ENCODE measurements at places on chromosomes 3 and 15.

DNA sequence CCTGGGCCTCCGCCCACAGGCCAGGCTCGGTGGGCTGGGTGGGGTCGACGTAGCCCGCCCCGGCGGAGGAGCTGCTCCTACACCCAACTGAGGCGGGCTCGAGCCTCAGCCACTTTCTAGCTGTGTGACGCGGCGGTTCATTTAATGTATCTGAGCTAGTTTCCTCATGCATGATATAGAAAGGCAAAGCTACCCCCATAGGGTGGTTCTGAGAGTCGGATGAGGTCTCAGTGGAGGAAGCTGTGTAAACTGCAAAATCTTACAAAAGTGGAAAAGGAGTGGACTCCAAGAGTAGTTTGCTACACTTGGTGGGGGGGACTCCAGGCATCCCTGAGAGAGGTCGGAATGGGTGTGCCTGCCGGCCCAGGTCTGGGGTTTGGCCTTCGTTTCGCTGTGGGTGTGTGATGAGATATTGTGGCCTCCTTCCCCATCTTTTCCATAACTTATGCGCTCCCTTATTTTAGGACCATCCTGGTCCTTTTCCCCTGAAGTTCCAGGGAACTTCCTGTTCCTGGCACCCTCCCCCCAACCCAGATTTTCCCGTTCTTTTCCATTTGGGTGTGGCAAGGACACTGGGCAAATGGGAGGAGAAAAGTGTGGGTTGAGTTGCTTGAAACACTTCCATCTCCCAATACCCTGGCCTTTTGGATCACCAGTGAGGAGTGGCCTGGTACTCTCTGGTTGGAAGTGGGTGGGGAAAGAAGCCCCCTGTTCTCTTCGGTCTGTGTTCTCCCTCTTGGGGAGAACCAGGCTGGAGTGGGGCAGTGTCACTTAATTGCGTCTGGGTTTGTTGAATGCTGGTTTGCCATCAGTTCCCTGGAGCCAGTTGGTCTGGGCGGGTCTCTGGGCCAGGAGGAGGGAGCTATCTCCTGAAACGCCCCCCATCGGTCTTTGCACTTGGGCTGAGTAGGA is 1.1 kb downstream of the PDIA5 start:
- peak; percentile 82 for DNase-seq

DNA sequence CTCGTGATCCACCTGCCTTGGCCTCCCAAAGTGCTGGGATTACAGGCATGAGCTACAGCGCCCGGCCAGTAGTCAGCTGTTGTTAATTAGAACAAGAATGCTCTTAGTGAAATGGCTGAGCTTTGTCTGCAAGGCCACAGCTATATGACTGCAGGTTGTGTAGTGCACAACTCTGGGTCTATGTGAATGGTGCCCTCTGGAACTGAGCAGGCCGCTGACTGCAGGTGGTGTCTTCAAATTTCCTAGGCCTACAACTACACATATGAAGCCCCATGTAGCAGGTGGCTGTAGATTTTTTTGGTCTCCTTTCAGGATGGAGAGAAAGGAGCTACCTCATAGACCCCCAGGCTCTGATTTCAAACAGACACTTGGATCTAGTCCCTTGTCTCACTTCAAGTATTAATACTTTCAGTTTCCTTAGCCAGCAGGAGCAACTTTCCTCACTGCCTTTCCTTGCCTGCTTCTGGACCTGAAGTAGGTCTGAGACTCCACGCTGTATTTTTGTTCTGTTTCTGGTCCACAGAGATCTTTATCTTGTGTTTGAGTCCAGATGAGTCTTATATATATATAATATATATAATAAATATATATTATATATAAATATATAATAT is 86.9 kb downstream of the C3orf80 start:
- no peak for DNase-seq

DNA sequence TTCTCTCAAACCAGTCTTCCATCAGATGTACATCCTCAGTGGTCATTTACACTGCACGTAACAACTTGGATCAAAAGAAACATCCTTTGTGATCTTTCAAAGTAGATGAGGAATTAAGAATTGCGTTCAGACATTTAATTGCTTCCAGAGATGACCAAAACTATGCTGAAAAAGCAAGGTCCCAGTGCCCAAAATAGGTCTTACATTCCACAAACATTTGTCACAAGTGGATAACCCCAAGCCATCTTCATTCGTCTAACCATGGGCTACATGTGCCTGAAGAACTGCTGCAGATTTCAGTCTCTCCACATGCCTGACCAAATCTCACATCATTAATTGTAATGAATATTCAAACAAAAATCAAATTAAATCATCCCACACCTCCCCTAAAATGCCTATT is 273.6 kb downstream of the SHOX2 start:
- no peak for DNase-seq

GRCh38 chr3:186108106-186108940 is 566 bp downstream of the ETV5 start:
- peak; percentile 89 for DNase-seq

All from GM23338 (cell line).